ENCODE measurements at places on chromosomes 11 and 22. TPM values are rescaled to one million over a fixed set of nuclear protein-coding genes. Genes with fewer than 3 reads are reported as not detected.

The KCNE3 gene
- total RNA-seq = 9.2 TPM

The ZNF215 gene
- total RNA-seq = 0.97 TPM

The LIF gene
- 1.5 TPM for total RNA-seq

The OR51G1 gene
- not detected for total RNA-seq

- peak; percentile 60 for DNase-seq
- no peak overlapping the region for H3K27ac ChIP-seq
- no peaks in the 10 kb centered on the region for H3K27me3 ChIP-seq
- no peaks in the 10 kb centered on the region for H3K4me1 ChIP-seq
- no peak overlapping the region for H3K4me3 ChIP-seq
Observed at GRCh38 chr11:130601141-130601540, 152.7 kb downstream of the ADAMTS15 start.

DNA sequence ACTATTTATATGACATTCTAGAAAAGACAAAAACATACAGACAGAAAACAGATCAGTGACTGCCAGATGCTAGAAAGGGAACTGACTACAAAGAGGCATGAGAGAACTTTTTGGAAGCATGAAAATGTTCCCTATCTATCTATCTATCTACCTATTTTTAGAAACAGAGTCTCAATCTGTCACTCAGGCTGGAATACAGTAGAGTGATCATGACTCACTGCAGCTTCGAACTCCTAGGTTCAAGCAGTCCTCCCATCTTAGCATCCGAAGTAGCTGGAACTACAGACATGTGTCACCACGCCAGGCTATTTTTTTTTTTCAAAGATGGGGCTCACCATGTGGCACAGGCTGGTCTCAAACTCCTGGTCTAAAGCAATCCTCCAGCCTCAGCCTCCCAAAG, 6.9 kb downstream of the SBF2 start:
- no peaks in the 10 kb centered on the region for H3K36me3 ChIP-seq
- no peak overlapping the region for H3K4me3 ChIP-seq
- peaks cover under 1% of the 10 kb centered on the region for H3K4me1 ChIP-seq

- no peak overlapping the region for H3K27ac ChIP-seq
- H3K4me3 ChIP-seq = no peak overlapping the region
- DNase-seq = no peak
- H3K36me3 ChIP-seq = no peaks in the 10 kb centered on the region
- H3K27me3 ChIP-seq = peaks cover 6% of the 10 kb centered on the region
Observed at GRCh38 chr11:45607995-45608394, 57.4 kb downstream of the CHST1 start.

DNA sequence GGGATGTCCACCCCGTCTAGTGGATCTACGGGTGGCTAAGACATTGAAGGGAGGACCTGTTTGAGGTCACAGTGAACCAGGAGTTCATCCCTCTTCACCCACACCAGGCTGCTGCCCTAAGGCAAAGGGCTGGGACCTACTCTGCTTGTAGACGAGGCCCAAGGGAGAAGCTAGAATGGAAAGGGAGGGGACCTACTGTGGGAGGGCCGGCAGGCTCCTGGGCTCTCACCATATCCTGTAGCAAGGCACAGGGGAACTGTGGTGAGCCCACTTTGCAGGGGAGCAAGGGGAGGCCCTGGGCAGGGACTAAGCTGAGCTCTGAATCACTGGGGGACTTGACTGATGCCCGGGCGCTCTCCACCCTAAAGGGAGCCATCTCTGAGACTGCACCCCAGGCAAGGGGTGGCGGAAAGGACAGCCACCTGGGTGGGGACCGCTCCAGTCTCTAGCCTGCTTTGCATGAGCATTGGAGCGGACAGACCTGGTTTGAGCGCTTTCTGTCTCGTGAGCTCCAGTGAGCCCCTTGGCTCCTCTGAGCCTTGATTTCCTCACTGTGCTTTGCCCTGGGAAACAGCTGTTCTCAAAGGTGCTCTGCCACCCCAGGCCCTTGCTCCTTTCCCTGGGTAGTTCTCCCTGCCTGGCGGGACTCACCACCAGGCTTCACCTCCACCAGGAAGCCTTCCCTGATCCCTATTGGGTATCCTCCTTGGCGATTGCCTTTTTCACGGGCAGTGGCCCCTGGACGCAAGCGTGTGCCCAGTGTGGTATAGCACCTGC, 24.2 kb downstream of the PARVG start:
- H3K36me3 ChIP-seq = no peaks in the 10 kb centered on the region
- H3K4me3 ChIP-seq = no peak overlapping the region
- no peaks in the 10 kb centered on the region for H3K4me1 ChIP-seq
- no peaks in the 10 kb centered on the region for H3K27me3 ChIP-seq
- DNase-seq = no peak

DNA sequence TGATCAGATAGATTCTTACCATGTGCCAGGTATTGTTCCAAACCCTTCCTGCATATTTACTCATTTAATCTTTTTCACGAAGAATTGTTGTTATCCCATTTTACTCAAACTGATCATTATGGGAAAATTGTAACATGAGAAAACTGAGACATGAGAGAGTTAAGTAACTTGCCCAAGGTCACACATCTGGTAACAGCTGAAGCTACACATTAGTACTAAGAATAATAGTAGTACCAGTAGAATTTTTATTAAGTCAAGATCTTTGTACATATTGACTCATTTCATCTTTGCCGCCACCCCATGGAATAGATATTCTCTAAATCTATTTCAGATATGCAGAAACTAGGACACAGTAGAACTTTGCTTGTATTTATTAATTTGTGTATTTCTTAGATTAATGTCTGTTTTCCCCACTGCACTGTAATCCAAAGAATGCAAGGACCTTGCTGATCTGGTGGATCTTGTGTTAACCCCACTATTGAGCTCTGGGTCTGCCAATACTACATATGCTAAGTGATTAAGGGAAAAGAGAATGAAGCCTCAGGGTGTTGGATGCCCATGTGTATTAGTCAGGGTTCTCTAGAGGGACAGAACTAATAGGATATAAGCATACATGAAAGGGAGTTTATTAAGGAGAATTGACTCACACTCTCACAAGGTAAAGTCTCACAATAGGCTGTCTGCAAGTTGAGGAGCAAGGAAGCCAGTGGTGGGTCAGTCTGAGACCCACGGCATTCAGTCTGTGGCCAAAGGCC, 72.8 kb downstream of the PARVA start:
- no peaks in the 10 kb centered on the region for H3K27me3 ChIP-seq
- DNase-seq = no peak
- no peaks in the 10 kb centered on the region for H3K36me3 ChIP-seq
- no peak overlapping the region for H3K27ac ChIP-seq
- peaks cover 3% of the 10 kb centered on the region for H3K4me1 ChIP-seq

DNA sequence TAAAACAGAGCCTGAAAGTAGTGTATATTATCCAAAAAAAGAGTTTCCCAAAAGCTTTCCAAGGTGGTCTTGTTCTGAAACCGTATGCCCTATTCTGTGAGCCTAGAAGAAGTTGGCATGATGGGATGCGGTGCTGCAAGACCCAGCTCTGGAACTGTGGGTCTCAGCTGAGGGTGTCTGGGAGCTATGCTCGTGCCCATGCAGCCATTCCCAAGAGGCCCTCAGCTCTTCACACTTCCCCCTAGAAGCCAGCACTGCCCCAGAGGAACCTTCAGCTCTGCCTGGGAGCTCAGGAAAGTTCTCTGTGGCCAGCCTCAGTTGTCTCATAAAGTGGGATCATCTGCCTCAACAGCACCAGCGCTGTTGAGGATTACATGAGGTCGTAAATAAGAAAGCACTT, 6.4 kb upstream of the SYT12 start:
- no peaks in the 10 kb centered on the region for H3K36me3 ChIP-seq
- H3K4me1 ChIP-seq = no peaks in the 10 kb centered on the region
- no peak for DNase-seq

DNA sequence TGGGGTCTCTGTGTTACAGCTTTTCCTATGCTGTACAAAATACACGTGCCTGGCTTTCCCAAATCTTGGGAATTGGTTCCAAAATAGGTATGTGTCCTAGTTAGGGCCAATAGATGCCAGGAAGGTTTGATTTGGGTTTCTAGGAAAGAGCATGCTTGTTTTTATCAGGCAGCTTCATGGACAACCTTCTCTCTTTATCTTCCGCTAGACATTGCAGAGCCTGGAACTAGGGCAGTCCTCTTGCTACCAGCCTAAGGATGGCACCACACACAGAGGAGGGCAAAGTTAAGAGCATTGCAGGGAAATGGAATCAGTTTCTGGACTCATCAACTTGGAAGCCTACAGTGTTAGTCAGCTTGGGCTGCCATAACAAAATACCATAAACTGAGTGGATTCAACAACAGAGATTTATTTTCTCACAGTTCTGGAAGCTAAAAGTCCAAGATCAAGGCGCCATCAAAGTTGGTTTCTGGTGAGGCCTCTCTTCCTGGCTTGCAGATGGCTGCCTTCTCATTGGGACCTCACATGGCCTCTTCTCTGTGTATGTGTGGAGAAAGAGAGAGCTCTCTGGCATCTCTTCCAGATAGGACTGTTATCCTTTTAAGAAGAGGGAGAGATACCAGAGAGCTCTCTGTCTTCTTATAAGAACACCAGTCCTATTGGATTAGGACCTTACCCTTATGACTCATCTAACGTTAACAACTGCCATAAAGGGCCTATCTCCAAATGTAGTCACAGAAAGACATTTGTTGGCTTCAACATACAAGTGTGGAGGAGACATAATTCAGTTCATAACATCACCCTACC, 27.3 kb upstream of the CREB3L1 start:
- H3K27me3 ChIP-seq = no peaks in the 10 kb centered on the region
- no peak overlapping the region for H3K4me3 ChIP-seq
- no peaks in the 10 kb centered on the region for H3K4me1 ChIP-seq
- no peak overlapping the region for H3K27ac ChIP-seq
- H3K36me3 ChIP-seq = no peaks in the 10 kb centered on the region

DNA sequence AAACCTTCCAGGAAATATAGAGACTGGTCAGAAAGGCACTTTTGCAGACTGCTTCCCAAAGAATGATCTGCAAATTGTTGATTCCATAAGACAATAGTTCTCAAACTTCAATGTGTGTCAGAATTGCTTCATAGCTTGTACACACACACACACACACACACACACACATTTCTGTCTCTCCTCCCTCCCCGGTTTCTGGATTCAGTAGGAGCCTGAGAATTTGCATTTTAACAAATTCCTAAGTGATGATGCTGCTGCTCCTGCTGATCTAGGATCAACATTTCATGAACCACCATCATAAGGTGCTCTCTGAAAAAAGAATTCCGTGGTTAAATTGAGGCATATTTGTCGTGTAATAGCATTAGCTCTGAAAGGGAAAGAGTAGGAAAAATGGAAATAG, 35.3 kb upstream of the FZD4 start:
- no peaks in the 10 kb centered on the region for H3K4me1 ChIP-seq
- no peaks in the 10 kb centered on the region for H3K27me3 ChIP-seq
- no peak overlapping the region for H3K4me3 ChIP-seq
- no peak overlapping the region for H3K27ac ChIP-seq
- H3K36me3 ChIP-seq = no peaks in the 10 kb centered on the region

DNA sequence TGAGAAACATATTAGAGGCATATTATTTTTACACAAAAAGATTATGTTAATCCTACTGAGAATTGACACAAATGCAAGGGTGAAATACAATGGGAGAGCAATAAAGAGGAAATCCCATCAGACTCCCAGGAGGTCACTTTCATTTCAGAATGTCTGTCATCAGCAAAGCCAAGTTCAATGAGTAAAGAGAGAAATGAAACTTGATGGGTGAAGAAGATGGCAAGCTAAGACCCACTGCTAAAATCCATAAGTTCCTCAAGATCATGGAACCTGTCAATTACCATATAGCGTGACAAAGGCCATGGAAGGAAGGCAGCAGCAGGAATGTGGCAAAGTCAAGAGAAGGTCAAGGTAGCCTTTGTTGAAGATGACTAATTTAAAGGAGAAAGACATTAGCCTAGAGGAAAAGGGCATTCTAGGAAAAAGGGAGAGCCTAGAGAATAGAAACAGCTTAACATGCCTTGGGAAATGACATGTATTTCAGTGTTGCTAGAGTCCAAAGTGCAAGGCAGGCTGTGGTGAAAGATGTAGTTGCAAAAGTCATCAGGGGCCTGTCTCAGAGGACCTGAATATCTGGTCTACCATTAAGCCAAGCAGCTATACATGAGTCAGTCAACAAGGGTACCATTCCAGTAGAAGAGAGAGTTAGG, 43.1 kb downstream of the FAM168A start:
- no peaks in the 10 kb centered on the region for H3K36me3 ChIP-seq
- no peak overlapping the region for H3K27ac ChIP-seq
- peaks cover 18% of the 10 kb centered on the region for H3K4me1 ChIP-seq
- H3K4me3 ChIP-seq = no peak overlapping the region
- no peak for DNase-seq
- no peaks in the 10 kb centered on the region for H3K27me3 ChIP-seq

GRCh38 chr22:50695421-50696250, 23.0 kb downstream of the SHANK3 start:
- no peaks in the 10 kb centered on the region for H3K27me3 ChIP-seq
- no peak for DNase-seq
- no peak overlapping the region for H3K27ac ChIP-seq
- H3K4me3 ChIP-seq = no peak overlapping the region
- H3K4me1 ChIP-seq = no peaks in the 10 kb centered on the region

DNA sequence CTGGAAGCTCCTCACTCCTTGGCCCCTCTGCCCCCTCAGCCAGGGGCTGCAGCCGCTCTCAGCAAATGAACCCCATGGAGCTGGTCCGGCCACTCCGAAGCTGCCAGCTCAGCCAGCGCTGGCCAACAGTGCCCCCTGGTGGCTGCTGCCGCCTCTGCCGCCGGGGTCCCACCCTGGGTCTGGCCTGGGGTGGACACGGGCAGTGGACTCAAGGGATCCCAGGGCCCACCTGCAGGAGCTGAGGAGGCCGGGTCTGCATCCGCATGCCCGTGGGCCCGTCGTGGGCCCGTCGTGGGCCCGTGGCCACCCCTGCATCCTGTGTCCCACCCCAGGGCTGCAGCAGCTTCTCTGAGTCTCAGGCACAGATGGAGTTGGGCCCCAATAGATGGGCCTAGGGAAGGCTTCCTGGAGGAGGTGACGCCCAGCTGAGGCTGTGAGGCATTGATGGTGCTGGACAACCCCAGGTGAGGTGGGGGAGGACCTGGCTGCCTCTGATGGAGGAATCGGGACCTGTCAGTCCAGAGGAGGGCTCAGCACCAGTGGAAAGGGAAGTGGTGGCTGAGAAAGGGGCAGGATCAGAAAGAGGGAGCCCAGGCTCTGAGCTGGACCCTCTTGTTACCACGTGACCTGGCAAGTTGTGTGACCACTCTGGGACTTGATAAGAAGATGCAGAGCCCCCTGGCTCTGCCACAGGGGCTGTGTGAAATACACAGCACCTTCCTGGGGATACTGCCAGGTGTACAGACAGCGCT, 522.3 kb downstream of the BRD1 start:
- H3K27ac ChIP-seq = no peak overlapping the region
- no peaks in the 10 kb centered on the region for H3K36me3 ChIP-seq
- peak; percentile 53 for DNase-seq
- H3K4me1 ChIP-seq = no peaks in the 10 kb centered on the region
- peaks cover 20% of the 10 kb centered on the region for H3K27me3 ChIP-seq
- no peak overlapping the region for H3K4me3 ChIP-seq
